Upper lobe of left lung (tissue), 6 donors: ENCODE measurements at places on chromosomes 6 and 20.

GRCh38 chr20:53921443-53921973 is 148.9 kb downstream of the BCAS1 start:
- no peak for DNase-seq

- no peak for DNase-seq
These were observed 47.3 kb downstream of the L3MBTL3 start for GRCh38 chr6:130065609-130066156.

- no peak for DNase-seq
These were observed 920.0 kb downstream of the TFAP2A start for GRCh38 chr6:9494864-9495263.

GRCh38 chr20:8997701-8998117 is 71.2 kb upstream of the PLCB4 start:
- DNase-seq = no peak

DNA sequence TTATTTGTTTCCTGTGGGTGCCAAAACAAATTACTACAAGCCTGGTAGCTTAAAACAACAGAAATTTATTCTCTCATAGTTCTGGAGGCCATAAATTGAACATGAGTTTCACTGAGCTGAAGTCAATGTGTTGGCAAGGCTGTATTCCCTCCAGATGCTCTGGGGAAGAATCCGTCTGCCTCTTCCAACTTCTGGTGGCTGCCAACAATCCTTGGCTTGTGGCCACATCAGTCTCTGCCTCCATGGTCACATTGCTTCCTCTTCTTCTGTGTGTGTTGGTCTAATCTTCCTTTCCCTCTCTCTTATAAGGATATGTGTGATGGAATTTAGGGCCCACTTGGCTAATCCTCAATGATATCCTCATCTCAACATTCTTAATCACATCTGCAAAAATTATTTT is 92.8 kb upstream of the EPB41L1 start:
- no peak for DNase-seq

DNA sequence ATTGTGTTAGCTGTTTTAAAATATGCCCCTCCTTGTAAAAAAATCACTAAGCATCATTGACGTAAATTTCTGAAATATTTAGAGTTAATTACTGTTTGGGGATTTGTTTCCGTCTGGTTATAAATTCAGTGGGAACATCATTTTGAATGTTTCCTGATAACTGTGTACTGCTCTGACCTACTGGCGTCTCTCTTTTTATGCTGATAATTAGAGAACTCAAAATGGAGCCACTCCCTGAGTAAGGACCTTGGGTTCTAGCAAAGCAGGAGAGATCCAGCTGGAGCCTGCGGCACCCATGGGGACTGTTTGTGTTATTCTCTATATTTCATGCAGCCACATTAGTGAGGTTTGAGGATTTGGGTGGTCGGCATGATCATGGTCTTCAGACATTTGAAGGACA is 124.9 kb downstream of the SOBP start:
- no peak for DNase-seq

- no peak for DNase-seq
These were observed 48.4 kb downstream of the USP49 start for GRCh38 chr6:41846666-41847237.

GRCh38 chr20:33250666-33251065 is 14.9 kb downstream of the BPIFA1 start:
- no peak for DNase-seq

DNA sequence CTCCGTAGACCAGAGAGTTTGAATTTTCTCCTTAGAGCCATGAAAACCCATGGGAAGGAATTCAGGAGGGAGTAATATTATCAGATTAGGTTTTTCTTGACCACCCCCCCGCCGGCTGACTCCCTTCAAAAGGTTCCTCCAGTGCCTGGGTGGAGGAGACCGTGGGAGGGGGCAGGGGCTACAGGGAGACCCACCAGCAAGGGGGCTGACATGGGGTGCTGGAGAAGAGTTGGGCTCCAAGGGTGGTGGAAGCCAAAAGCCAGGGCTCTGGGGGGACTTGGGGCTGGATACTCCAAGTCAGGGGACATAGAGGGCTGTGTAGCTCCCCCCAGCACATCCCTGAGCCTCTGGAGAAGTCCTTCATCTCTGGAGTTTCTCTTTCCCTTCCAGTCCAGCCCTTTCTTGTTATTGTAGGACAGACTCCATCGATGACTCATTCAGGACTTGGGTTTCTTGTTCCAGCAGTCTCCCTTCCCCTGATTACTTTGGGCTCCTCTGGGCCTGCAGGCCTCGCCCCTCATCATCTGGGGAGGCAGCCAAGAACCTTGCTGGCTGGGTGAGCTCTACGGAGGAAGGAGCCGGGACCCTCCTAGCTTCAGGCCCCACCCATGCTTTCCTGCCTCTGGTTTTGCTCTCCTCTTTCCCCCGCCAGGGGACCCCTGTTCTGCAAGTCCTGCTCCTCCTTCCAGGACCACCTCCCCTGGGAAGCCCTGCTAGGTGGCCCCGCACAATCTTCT is 10.5 kb upstream of the KIAA1755 start:
- DNase-seq = no peak

DNA sequence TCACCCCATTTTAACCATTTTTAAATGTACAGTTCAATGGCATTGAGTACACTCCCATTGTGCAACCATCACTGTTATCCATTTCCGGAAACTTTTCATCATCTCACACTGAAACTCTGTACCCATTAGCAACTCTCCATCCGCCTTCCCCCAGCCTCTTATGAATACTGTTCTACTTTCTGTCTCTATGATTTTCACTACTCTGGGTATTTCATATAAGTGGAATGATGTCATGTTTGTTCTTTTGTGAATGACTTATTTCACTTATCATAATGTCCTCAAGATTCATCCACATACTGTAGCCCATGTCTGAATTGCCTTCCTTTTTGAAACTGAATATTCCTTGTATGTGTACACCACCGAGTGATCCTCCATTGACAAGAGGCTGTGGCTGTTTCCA is 92.9 kb upstream of the TOX2 start:
- no peak for DNase-seq

GRCh38 chr6:137405806-137406205 is 88.4 kb downstream of the OLIG3 start:
- no peak for DNase-seq

- DNase-seq = no peak
These were observed 89.9 kb downstream of the TULP4 start for GRCh38 chr6:158402184-158402583.

DNA sequence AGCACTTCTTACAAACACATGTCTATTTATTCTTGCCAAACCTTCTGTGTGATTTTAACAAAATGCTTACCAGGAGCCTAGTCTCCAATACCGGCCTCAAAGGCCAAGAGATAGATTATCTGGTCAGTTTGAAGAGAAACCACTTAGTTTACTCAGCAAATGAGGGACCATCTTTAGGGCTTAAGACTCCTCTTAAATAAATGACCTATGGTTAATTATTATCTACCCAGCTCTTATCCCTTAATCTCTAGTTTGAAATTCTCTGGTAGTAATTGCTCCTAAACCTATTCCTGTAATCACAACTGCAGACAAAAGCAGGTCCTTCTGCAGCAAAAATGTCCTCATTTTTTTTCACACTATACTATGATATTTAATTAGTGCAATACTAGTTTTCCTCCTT is 301.8 kb downstream of the KIF16B start:
- DNase-seq = no peak

GRCh38 chr20:44646023-44646640 is 5.4 kb downstream of the ADA start:
- no peak for DNase-seq

DNA sequence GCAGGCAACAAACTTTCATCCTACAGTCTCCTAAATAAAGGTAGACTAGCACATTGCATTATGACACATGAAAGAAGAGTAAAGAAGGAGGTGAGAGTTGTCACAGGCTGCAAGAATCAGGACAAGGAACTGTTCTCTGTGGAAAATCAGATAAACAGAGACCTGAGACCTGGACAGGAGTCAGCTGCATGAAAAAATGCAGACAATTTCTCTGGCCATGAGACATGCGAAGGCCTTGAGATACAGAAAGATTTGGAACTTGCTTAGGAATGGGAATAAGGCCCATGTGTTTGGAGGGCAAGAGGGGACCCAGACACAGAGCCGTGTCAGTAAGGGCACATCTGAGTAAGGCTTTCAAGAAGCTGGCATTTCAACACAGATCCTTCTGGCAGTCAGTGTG is 674.6 kb upstream of the AGPAT4 start:
- DNase-seq = no peak

- peak; percentile 9 for DNase-seq
These were observed 167.5 kb upstream of the PMEPA1 start for GRCh38 chr20:57877131-57877824.

DNA sequence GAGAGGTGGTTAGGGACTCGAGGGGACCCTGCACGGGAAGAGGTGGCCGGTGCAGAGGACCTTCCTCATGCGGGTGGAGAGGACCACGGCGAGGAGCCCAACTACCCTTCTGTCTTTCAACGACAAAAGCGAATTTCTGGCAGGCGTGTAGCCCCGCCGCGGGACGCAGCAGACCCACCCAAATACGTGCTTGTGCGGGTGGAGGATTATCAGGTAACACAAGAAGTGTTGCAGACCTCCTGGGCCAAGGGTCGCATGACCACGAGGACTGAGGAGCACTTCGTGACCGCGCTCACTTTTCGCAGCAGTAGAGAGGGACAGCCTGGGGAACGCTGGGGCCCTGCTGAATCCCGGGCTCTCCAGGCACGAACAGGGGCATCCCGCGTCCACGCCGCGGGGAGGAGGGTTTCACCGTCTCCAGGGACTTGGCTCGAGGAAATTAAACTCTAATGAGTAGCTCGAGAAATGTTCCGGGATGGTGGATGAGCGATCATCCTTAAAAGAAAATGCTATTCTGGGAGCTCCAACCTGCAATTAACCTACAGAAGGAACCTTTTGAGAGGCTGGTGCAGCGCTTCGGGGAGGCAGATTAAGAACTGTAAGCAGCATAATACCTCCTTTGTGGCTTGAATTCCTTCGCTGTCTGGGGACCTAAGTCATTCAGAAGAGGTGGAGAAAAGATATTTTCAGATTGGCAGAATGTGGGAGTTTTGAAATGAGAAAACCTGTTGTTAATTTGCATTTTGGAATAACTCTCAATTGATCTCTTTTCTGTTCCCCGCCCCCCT is 804 bp downstream of the C6orf141 start:
- peak; percentile 23 for DNase-seq

DNA sequence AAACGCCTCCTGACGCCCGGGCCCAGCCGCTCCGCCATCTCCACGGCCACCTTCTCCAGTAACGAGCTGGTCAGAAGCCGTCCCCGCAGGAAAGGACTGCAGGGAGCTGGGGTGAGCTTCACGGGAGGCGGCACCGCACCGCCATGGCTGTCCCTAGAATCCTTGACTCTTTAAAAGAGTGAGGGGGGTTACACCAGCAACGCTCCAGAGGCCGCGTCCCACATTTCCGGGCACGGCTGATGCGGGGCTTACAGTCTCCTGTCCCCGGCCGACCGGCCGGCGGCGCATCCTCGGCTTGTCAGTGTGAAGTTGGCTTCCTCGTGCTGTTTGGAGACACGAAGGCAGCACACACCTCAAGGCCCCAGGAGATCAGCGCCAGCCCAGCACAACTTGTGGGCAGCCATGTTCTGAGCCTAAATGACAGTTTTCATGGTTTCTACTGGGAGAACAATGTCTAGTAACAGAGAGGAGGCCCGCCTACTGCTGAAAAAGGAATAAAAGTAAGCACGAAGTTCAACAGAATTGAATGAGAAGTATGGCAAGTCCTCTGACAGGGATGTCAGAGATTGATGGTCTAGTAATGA is 30.4 kb downstream of the SLC2A4RG start:
- DNase-seq = no peak

- no peak for DNase-seq
These were observed 55.6 kb downstream of the FILIP1 start for GRCh38 chr6:75438013-75438431.

DNA sequence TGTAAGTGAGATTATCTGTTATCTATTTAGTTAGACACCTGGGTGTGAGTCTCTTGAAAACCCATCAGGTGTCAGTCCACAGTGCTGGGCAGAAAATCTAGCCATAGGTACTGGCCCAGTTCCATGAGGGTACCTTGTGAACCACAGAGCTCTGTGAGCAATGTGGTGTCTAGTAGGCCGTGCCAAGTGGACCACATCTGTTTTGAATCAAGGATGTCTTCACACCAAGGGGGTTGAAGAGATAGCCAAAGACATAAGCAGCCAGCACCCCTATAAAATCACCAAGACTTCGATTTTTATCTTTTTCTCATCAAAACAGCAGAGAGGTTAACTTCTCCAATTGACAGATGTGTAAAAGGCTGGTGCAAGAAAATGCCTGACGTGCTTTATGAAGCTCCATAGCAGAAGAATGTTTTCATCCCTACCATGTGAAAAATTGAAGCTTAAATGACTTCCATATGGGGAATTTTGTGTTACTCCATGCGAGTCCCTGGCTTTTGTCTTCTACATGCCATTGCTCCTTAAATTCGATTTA is 368.7 kb downstream of the HAO1 start:
- DNase-seq = no peak

DNA sequence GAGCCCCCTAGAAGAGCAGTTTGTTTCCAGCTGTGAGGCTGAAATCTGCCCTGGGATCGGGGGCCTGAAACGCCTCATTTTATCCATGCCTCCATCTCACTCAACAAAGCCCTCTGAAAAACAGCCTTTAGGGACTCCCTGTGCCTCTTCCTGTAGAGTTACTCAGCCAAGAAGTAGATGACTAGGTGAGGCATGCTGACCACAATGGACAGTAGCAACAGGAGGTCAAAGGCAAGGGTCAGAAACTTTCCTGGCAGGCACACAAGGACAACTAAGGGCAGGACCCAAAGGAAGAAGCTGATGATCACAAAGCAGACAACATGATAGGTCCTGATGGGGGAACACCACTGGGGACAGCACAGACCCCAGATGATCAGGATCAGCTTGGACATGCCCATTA is 12.8 kb downstream of the MAS1L start:
- no peak for DNase-seq

DNA sequence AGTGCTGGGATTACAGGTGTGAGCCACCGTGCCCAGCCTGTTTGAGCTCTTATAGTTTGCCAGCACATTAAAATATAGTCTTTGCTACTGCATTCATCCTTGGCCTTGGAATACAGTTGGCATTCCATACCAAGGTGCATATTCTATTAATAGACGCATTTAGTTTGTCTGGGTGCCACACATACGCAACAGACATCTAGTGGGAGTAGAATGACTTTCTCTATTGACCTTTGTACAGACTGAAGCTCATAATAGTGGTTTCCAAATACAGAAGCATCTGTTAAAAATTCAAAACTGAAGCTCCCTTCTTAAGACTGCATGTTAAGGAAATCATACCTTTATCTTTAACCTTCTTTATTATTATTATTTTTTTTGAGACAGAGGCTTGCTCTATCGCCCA is 46.7 kb upstream of the FNDC1 start:
- DNase-seq = no peak

GRCh38 chr20:9179867-9180266 is 111.0 kb downstream of the PLCB4 start:
- DNase-seq = no peak

GRCh38 chr20:56440346-56441007 is 27.9 kb upstream of the RTF2 start:
- no peak for DNase-seq

- no peak for DNase-seq
These were observed 3.2 kb upstream of the IFNGR1 start for GRCh38 chr6:137222381-137222780.

GRCh38 chr6:96721227-96721626 is 116.0 kb downstream of the GPR63 start:
- DNase-seq = no peak
